ENCODE measurements at places on chromosomes 13 and 19.
A peak's percentile ranks its signal among the peaks of the same experiment; 100 is the strongest.

DNA sequence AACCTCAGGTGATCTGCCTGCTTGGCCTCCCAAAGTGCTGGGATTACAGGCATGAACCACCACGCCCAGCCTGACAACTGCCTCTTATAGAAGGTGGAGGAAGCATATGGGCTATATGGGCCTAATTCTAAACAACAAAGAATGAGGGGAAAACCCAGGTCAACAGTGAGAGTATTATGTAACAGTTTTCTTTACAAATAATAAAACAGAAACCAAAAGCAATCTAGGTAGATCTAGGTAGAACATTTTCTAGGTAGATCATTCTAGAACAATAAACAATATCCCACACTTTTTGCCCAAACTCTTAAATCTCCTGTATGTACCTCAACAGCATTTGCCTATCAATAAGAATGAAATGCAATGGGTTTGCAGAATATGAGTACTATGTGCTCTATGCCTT is 267.4 kb downstream of the ABCC4 start:
- no peak for DNase-seq

DNA sequence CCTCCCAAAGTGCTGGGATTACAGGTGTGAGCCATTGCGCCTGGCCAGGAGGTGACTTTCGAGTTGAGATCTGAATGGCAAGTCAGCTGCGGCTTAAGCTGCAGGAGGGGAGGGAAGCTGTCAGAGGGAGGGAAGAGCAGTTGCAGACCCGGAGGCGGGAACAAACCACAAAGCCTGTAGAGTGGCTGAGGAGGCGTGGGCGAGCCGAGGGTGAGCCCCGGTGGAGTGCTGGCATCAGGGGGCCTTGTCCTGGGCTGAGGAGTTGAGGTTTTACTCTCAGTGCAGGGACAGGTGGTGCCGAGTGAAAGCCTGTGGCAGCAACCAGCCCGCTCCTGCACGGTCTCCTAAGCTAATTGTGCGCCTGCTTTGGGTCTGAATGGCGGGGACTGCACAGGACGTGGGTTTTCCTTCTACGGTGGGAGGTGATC is 24.2 kb downstream of the PPP1R37 start:
- DNase-seq, result no peak

DNA sequence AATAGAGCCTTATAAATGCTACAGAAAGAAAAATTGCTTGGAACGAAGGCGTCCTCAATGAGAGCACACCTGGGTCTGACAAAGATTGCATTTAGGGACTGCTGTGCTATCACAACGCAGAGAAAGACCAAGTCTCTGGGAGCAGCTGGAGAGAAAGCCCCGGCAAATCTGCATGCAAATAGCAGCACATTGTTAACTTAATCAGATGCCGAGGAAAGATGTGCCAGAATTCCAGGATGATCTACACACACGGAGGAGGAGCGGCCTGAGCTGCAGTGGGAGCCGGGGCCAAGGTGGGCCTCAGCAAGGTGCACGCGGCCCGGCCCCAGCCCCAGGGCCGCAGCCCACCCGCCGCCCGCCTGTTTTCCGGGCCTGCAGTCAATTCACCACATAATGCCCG is 1.4 kb downstream of the ZNF536 start:
- no peak for DNase-seq

- DNase-seq, result peak; percentile 88
Observed at GRCh38 chr13:23674795-23675640, 104.8 kb downstream of the TNFRSF19 start.

GRCh38 chr13:102799426-102800144 is 666 bp downstream of the BIVM start:
- peak; percentile 30 for DNase-seq

GRCh38 chr19:16133818-16134217 is 9.7 kb upstream of the HSH2D start:
- DNase-seq, result peak; percentile 23

Measured in fibroblast of the aortic adventitia (primary cell).